Common myeloid progenitor, CD34-positive (primary cell): ENCODE measurements at places on chromosomes 4 and X.
A peak's percentile ranks its signal among the peaks of the same experiment; 100 is the strongest.

- no peak for DNase-seq
These were observed 48.5 kb downstream of the MAML3 start for GRCh38 chr4:140105436-140105835.

DNA sequence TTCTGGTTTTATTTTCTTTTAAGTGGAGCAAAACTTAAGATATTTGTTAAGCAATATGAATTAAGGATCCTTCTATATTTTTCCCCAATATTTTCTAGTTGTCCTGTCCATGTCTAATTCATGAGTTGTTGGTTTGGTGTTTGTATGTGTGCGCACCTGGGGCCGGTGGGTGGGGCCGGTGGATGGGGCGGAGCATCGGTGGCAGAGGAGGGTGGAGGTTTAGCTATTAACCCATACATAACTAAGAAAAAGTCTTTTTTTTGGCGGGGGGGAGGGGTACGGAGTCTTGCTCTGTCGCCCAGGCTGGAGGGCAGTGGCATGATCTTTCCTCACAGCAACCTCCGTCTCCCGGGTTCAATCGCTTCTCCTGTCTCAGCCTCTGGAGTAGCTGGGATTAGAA lies 489.8 kb downstream of the PDGFC start:
- DNase-seq: no peak

DNA sequence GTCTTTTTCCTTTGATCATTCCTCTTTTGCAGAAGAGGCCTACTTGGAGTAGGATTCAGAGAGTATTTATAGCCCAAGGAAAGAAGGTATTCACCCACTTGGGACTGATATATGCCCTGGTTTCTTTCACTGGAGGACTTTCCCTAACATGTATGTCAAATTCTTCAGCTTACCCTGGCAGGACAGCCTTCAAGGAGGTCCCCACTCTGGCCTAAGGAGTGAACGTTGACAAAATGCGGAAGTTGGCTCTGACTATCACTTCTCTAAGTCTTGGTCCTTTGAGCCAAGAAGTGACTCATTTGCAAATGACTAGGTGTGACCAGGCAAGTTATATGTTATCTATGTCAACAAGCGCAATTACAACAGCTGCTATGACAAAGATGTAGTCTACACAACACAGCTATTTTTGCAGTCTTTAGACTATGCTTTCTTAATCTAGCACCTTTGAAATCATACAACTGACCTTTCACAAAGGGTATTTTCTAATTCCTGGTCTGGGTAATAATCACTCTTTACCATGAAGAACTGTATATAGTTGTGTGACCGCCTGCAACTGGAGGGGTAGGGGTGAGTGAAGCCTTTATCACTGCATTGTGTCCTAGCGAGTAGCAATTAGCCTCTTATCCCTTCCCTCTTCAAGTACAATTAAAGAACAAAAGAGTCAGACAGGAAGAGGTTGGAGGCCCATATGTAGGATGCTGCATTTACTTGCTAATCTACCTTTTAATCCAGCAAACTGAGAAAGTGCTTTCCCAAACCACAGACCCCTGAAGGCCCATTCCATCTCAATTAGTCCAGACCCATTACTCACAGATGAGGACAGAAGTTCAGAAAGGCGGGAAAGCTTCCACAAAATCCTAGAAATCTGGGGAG lies 50.1 kb downstream of the RASGEF1B start:
- peak; percentile 99 for DNase-seq

DNA sequence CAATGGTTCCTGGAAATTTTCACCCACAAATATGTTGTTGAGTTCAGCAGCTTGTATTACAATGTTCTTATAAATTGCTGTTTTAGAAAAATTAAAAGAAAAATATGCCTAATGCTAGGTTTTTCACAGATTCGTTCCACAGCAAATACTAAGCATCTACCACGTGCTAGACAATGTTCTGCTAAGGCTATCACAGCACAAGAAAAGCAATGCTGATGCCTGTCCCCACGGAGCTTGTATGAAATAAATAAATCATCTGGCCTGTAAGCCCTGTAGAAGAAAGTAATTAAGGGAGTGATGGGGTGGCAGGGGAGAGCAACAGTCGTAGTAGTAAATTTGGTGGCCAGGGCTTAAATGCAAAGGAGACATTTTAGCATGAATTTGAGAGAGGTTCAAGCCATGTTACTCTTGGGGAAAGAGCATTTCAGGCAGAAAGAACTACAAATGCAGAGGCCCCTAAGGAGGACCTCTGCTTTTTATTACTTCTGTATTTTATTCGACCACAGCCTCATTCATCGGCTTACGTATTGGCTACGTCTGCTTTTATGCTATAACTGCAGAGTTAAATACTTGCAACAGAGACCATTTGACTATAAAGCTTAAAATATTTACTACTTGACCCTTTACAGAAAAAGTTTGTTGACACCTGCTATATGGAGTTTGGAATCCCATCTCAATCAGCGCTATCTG lies 36.3 kb downstream of the ARAP2 start:
- no peak for DNase-seq

- DNase-seq: no peak
These were observed 53.2 kb upstream of the TMEM150C start for GRCh38 chr4:82614838-82615449.

DNA sequence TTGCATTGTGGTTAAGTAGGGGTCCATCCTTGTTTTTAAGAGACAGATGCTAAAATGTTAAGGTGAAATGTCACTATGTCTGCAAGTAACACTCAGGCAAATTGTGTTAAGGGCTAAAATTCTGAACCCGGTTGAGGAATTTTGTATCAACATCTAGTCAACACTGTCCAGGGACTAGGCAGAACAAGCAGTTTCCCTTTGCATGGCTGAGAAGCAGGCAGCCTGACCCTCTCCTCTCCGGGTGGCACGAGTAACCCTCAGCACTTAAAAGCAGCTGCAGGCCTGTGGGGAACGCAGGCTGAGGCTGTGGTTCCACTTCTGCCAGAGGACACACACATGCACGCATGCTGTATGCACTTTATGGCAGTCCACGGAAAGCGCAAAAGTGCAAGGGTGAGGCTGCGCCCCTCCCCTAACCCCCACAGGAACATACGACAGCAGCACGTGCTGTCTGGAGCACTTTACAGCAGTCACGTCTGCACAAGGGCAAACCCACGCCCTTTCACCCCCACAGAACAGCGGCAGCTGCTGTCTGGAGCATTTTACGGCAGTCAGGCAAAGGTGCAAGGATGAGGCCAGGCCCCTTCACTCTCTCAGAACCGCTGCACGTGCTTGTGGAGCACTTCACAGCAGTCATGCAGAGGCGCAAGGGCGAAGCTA lies 619 bp upstream of the MPC1L start:
- no peak for DNase-seq

DNA sequence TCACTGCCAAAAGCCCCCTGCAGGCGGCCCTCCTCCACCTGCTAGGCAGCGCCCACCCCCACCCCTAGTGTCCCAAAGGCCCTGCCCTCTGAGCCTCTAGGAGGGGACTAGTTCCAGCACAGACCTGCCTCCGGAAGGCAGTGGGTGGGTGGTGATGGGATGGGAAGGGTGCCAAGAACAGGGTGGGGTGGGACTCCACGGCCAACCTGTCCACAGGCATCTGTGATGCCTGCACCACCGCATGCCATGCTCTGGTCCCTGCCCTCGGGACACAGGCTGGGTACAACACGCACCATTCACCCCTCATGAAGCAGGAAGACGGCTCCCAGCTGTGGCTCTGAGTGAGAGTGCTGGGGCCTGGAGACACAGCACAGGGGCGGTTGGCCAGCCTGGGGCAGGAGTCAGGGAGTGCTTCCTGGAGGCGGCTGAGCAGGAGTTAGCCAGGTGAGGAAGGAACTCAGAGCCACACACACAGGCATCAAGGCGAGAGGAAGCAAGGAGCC lies 243.1 kb upstream of the PSAPL1 start:
- no peak for DNase-seq
